ENCODE measurements at places on chromosomes 4 and X. TPM values are rescaled to one million over a fixed set of nuclear protein-coding genes. Genes with fewer than 3 reads are reported as not detected.

The HS3ST1 gene
- total RNA-seq, result not detected

The PCDH7 gene
- not detected for total RNA-seq

The RRH gene
- not detected for total RNA-seq

The TRAM1L1 gene
- total RNA-seq, result not detected

The KIF4A gene
- 25.4 TPM for total RNA-seq

The TEX11 gene
- not detected for total RNA-seq

The USP51 gene
- total RNA-seq, result 2.5 TPM

The CDKL2 gene
- total RNA-seq, result 0.62 TPM

The FDCSP gene
- total RNA-seq, result not detected

The ARMCX4 gene
- 5.6 TPM for total RNA-seq

The EVC gene
- 0.71 TPM for total RNA-seq

The TKTL2 gene
- total RNA-seq, result not detected

The SPACA5 gene
- not detected for total RNA-seq

The TDO2 gene
- total RNA-seq, result not detected

The COL25A1 gene
- not detected for total RNA-seq

The IL21 gene
- total RNA-seq, result 65.1 TPM

The POLN gene
- 3.2 TPM for total RNA-seq

The PAGE2 gene
- total RNA-seq, result not detected

The ANK2 gene
- total RNA-seq, result 3.3 TPM

The SH2D1A gene
- 26.8 TPM for total RNA-seq

The RPL10 gene
- 2,705 TPM for total RNA-seq

The ZNF182 gene
- 9.3 TPM for total RNA-seq

The RAB41 gene
- total RNA-seq, result not detected

The POU4F2 gene
- not detected for total RNA-seq

The UGT2A1 gene
- total RNA-seq, result not detected

The CCSER1 gene
- total RNA-seq, result not detected

The NAT8L gene
- total RNA-seq, result 0.39 TPM

The SLC9B1 gene
- 3.7 TPM for total RNA-seq

The GABRE gene
- total RNA-seq, result not detected

The TMSB15A gene
- 0.84 TPM for total RNA-seq
